Chondrocyte (in vitro differentiated cells): ENCODE measurements at places on chromosomes 16 and 17. TPM values are rescaled to one million over a fixed set of nuclear protein-coding genes. Genes with fewer than 3 reads are reported as not detected.

KRT28 gene
- total RNA-seq, result not detected in 3 replicates

MMP25 gene
- 0.34 TPM in 1 of 3 replicates, not detected in the others for total RNA-seq

KRT40 gene
- not detected in 3 replicates for total RNA-seq

DNA sequence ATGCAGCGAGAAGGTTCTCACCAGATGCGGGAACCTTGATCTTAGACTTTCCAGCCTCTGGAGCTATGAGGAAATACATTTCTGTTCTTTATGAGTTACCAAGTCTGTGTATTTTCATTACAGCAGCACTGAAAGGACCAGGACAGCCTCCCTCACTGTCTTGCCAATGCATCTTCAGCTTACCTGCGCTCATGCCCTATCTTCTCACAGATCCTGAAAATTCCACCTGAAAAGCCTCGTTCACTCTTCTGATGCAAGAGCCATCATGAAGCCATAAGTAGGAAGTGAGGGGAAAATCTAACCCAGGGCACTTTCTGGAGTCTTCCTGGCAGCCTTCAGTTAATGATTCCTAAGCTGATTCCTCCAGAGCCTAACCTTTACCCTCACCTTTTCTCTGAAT lies 194.0 kb downstream of the SALL1 start:
- no peak for DNase-seq
